ENCODE measurements at places on chromosomes 5 and 9. TPM values are rescaled to one million over a fixed set of nuclear protein-coding genes. Genes with fewer than 3 reads are reported as not detected.

The OR1J2 gene
- polyA plus RNA-seq: not detected

The MPDZ gene
- 31.6 TPM for polyA plus RNA-seq

The LCN2 gene
- polyA plus RNA-seq: 23.0 TPM

The GPR151 gene
- polyA plus RNA-seq: not detected

The PCDHB16 gene
- polyA plus RNA-seq: 2.4 TPM

The PLPP7 gene
- polyA plus RNA-seq: 11.0 TPM

The TUSC1 gene
- 24.6 TPM for polyA plus RNA-seq

The FIBCD1 gene
- polyA plus RNA-seq: 2.4 TPM

The WNT8A gene
- polyA plus RNA-seq: not detected

The IFNK gene
- not detected for polyA plus RNA-seq

The NSG2 gene
- 2.6 TPM for polyA plus RNA-seq

The HBEGF gene
- 13.5 TPM for polyA plus RNA-seq

The NR4A3 gene
- polyA plus RNA-seq: 4.8 TPM

The PCDHB14 gene
- polyA plus RNA-seq: 8.2 TPM

The KLHL3 gene
- polyA plus RNA-seq: 3.1 TPM

The CNTNAP3B gene
- polyA plus RNA-seq: 14.0 TPM

The IGFBPL1 gene
- polyA plus RNA-seq: 1.6 TPM

The TRIM7 gene
- polyA plus RNA-seq: 3.7 TPM

GRCh38 chr9:123710299-123710698, 219.6 kb downstream of the DENND1A start:
- no peak for DNase-seq

DNA sequence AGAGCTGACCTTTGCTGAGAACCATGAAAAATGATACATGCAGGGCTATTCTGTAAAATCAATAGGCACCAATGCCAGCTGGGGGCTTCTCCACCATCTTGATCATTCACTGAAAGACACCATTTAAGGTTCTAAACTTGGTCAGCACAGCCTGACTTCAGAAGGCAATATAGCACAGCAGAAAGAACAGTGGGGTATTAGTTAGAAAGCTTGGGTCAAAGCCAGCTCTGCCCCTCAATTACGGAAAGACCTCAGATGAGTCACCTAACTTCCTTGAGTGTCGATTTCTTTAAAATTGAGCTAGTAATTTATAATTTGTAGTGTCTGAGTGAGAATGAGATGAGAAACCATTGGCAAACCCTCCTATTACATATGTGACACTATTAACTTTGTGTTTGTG, 3.4 kb downstream of the TNC start:
- no peak for DNase-seq

GRCh38 chr9:2459756-2460155, 161.8 kb upstream of the VLDLR start:
- DNase-seq: no peak

DNA sequence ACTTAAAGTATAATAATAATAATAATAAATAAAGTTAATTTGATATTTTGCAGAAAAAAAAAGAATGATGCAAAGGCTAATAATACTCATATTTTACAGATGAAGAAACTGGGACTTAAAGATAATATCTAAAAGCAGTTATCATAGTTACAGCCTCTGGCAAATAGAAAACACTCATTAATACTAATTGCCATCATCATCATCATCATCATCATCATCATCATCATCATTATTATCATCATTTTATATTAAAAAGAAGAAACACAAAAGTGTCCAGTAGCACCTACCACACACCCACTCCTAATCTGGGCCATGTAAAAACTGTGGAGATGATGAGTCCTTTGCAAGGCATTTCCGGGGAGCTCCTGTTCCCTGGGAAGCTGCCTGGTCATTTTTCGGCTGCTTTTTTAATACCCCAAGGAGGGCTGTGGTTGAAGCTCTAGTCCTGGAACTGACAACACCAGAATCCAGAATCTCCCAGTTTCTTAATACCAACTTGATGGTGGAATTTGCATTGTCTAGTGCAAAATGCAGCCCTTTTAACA, 70.8 kb downstream of the HTR4 start:
- DNase-seq: no peak

GRCh38 chr5:80182809-80183580, 72.9 kb downstream of the SERINC5 start:
- no peak for DNase-seq

GRCh38 chr5:124655251-124655917, 91.1 kb downstream of the ZNF608 start:
- no peak for DNase-seq

- no peak for DNase-seq
Measured at GRCh38 chr5:52997424-52997823, 8.3 kb downstream of the ITGA2 start.

DNA sequence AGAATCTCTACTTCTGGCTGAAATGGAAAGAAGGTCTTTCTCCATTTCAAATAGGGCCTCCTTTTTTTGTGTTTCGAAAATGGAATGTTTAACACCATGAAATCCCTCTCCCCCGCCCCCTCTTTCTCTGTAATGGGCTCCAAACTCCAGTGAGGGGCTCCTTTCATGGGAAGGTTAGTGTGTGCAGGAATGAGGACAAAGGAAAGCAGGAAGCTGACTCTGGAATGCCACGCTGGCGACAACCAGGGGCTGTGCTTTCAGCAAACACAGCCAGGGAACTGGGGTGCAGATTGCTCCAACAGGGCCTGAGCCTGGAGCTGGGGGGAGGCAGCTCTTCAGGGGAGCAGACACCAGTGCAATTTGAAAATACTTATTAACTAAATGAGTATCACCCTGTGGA, 82.8 kb downstream of the CRB2 start:
- DNase-seq: no peak

GRCh38 chr9:38227656-38228055, 158.6 kb upstream of the SHB start:
- DNase-seq: no peak

- DNase-seq: no peak
Measured at GRCh38 chr5:175381130-175381529, 62.9 kb downstream of the DRD1 start.

- peak; percentile 55 for DNase-seq
Measured at GRCh38 chr5:171907725-171908343, 98.6 kb downstream of the FBXW11 start.

DNA sequence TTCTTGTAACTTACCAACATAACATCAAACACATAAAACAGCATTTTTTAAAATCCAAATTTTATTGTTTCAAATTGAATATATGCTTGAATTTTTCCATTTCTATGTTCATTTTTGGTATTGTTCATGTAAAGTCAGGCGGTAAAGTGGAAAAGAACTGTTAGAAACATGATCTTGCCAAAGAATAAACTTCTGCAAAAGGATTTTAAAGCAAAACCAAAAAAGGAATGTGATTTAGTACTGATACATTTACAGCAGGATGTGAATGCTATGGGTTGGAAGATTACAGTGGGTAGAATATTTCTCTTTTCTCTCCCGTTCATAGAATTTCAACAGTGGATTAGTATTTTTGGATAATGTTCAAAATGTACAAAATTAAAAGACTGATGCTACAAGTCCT, 277.2 kb upstream of the MPDZ start:
- DNase-seq: no peak

- no peak for DNase-seq
Measured at GRCh38 chr5:139177809-139178588, 20.2 kb downstream of the SIL1 start.

- DNase-seq: no peak
Measured at GRCh38 chr5:147752666-147753290, 29.8 kb downstream of the JAKMIP2 start.

GRCh38 chr9:132538071-132538470, 44.3 kb upstream of the BARHL1 start:
- DNase-seq: no peak

DNA sequence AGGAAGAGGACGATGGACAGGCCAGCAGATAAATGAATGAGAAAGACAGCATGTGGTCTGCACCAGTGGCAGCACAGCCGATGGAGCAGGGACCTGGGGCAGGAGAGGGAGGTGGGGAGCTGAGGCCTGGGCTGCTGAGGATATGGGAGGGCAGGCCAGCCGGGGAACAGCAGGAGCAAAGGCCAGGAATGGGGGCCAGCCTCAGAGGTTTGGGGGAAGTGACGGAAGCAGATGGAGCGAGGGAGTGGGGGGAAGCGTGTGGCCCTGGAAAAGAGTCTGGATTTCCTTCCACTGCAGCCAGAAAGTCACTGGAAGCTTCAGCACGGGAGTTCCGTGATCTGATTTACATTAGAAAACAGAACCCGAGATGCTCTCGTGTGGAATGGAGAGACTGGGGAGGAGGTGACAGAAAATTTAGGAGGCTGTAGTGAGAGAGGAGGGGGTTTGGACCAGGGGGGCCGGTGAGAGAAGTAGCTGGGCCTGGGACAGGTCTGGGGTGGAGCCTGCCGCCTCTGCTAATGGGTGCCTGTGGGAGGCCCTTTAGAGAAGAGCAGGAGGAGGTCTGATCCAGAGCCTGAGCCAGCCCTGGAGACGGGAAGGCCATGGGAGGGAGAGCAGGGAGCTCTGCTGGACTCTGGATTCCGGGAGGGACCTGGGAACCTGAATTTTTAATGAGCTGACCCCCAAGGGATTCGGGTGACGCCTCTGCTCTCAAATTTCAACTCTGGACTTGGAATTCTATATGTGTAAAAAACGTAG, 65.4 kb downstream of the TSPAN17 start:
- DNase-seq: no peak

DNA sequence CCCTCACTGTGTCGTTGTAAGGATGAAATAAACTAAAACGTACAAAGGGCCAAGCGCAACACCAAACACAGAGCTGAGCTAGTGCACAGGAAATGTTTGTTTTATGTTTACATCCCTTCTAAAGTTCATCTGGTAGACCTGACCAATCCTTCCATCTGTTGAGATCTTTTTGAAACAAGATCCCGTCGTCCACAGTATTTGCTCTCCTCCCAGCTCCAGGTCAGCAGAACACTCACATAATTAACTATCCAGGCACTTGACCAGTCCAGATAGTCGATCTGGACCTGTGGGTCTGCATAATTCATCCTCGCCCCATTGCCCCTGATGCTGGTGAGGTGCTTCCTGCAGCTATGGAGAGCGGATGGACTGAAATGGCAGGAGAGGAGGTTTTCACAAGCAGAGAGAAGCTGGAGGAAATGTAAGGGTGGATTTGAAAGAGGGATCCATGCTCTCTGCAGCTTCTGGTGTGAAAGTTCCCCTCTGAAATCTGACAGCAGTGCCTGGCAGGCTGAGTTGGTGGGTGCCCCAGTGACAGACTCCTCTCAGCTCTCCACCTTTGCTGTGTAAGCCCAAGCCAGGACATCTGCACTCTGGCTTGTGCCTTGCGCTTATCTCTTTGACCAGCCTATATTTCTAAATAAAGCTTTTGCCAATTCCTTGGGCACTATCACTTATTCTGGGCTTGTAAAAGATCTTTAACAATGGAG, 102.4 kb downstream of the TTLL11 start:
- DNase-seq: no peak

- no peak for DNase-seq
Measured at GRCh38 chr5:58231041-58231440, 228.8 kb downstream of the PLK2 start.

DNA sequence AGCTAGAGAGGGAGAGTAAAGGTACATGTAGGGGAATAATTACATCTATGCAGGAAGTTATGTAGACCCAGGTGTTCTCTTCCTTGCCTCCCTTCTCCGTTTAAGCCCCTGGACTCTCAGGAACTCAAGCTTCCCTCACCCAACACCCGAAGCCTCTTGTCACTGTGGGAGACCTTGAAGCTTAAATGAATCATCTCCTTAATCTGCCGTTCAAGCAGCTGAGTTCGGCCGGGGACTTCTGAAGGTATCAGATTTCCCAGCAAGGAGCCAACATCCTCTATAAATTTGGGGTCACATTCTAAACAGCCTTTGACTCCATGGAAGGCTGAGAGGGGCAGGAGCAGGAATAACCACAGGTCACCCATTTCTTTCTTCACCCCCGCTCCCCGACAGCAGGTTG, 412 bp downstream of the IZUMO3 start:
- DNase-seq: no peak

DNA sequence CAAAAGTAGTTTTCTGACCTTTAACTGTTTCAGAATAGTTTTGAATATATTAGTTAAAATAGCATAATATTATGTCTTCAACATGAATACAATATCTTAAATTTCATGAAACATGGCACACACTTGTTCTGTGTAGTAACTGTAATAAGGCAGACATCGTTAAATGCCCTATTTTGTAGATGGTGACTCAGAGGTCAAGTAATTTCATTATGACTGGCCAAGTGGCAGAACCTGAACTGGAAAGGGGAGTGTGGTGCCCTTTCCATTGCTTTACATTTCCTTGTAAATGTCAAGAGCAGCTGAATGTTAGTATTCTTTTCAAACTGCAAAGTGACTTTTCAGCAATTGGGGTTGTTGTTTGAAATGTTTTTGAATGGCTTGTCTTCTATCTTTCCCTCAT, 201.2 kb upstream of the CDKN2B start:
- no peak for DNase-seq

GRCh38 chr9:101417977-101418376, 17.6 kb downstream of the ALDOB start:
- DNase-seq: no peak

DNA sequence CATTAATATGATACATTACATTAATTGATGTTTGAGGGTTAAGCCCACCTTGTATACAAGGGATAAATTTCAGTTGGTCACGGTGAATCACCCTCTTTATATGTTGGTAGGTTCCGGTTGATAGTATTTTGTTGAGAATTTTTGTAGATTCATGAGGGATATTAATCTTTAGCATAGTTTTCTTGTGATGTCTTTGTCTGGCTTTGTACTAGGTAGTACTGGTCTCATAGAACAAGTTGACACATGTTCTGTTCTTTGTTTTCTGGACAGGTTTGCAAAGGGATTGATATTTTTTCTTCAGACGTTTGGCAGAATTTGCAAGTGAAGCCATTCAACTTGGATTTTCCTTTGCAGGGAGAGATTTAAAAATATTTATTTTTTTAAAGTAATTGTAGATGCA, 49.1 kb upstream of the CLK4 start:
- no peak for DNase-seq

DNA sequence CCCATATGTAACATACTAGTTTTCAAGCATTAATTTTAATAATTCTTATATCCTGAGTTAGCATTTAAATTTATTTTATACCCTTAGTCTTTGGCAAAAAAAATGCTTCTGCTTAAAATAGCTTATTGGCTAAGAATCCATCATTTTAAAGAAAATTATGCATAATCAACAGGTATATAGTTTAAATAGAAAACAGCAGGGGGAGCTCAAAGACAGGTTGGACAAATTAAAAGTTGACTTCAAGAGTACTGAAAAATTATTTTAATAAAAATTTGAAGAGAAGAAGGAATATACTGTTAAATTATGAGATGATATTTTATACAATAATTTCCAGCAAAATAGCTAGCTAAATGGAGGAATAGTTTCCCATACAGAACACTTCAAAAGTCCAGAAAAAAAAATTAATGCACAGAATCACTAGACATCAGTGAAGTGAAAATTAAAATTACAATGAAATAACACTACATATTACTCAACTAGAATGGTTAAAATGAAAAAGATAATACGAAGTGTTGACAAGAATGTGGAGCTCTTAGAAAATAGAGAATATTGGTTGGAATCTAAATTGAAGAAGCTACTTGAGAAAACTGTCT, 387.1 kb downstream of the PDE4D start:
- DNase-seq: no peak

- DNase-seq: no peak
Measured at GRCh38 chr9:102185371-102185770, 446.9 kb upstream of the GRIN3A start.

GRCh38 chr9:37239224-37239859, 119.0 kb downstream of the ZCCHC7 start:
- no peak for DNase-seq
